NCI-H2029 (cell line): ENCODE measurements at places on chromosomes 11 and 22.

- no peak for DNase-seq
Observed at GRCh38 chr11:96264364-96264763, 78.6 kb downstream of the MAML2 start.

DNA sequence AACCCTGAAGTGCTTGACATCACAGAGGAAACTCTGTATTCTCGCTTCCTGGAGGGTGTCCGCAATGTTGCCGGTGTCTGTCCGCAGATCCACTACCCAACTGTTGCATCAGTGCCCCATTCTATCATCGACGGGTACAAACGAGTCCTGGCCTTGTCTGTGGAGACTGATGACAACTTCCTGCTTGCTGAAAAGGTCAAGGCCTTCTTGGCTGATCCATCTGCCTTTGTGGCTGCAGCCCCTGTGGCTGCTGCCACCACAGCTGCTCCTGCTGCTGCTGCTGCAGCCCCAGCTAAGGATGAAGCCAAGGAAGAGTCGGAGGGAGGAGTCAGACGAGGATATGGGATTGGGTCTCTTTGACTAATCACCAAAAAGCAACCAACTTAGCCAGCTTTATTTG is 42.9 kb upstream of the DAGLA start:
- no peak for DNase-seq

- DNase-seq, result no peak
Observed at GRCh38 chr11:64829536-64830251, 14.8 kb downstream of the CDC42BPG start.

GRCh38 chr11:19577391-19577975 is 135.2 kb upstream of the NAV2 start:
- DNase-seq, result no peak

GRCh38 chr11:45928535-45929215 is 6.2 kb downstream of the LARGE2 start:
- DNase-seq, result no peak

- DNase-seq, result no peak
Observed at GRCh38 chr22:40531951-40532900, 104.3 kb downstream of the MRTFA start.

GRCh38 chr11:61068581-61068980 is 33.7 kb upstream of the CD5 start:
- no peak for DNase-seq

DNA sequence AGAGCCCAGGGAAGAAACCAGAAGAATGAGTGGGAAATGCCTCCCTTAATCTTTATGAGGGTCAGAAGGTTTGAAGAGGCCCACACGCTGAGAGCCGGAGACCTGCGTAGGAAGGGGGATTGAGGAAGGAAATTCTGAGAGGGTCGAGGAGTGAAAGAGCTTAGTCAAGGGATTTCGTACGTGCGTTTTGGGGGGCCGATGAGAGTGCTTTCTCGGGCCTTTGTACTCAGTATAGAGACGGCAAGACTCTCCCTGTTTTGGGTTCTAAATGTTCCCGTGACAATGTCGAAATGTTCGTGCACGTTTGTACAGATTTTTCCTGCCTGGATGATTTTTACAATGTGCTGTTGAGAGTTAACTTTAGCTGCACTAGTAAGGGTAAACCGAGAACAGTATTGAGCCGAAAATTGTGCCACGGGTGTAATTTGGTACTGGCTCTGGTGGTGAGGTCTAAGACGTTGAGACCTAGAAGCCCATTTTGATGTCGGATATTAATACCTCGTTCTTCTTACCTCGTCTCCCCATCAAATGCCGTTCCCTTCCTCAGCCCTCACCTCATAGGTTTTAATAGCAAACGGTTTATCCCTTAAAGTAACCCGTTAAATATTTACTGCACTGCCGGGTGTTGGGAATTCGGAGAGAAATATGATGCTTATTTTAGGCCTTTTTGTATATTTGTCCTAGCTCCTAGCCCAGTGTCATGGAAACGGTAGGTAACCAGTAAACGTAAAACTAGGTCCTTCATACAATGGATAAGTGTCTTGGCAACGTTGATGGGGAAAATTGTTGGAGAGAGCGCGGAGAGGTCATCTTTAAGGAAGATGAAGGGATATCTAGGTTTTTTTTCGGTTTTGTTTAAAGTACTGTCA is 734 bp downstream of the C11orf58 start:
- peak; percentile 74 for DNase-seq

DNA sequence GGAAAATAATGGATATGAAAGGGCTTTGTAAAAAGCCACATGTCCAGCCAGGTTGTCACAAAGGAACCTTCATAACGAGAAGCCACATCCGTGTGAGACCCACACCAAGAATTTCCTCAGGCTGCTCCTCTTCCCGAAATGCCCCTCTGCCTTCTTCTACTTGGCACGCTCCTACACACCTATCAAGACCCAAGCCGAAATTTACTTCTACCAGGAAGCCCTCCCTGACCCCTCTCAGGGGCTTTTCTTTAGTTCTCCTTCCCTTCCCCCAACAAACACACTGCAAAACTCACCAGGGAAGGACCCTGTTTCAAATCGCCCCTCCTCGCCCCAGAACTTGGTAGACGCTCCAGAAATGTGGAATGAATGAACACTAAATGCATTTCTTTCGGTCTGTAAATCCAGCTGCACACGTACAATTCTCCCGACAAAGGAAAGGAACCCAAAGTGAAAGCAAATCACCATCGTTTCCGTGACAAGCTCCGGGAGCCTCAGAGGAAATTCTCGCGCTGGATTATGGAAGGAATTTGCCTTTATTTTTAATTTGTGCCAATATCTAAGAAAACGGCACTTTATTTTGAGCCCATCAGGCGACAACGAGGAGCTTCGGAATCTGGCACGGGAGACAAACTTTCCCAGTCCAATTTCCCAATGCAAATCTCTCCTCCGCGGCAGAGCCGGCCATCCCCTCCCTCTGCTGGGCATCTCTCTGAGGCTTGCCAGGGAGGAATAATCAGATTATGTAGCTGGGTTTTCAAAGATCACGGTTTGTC is 13.2 kb upstream of the SHISAL1 start:
- peak; percentile 26 for DNase-seq

GRCh38 chr11:115716601-115717529 is 212.7 kb upstream of the CADM1 start:
- DNase-seq, result no peak
